Iris pigment epithelial cell (primary cell): ENCODE measurements at places on chromosomes 16 and 17.

DNA sequence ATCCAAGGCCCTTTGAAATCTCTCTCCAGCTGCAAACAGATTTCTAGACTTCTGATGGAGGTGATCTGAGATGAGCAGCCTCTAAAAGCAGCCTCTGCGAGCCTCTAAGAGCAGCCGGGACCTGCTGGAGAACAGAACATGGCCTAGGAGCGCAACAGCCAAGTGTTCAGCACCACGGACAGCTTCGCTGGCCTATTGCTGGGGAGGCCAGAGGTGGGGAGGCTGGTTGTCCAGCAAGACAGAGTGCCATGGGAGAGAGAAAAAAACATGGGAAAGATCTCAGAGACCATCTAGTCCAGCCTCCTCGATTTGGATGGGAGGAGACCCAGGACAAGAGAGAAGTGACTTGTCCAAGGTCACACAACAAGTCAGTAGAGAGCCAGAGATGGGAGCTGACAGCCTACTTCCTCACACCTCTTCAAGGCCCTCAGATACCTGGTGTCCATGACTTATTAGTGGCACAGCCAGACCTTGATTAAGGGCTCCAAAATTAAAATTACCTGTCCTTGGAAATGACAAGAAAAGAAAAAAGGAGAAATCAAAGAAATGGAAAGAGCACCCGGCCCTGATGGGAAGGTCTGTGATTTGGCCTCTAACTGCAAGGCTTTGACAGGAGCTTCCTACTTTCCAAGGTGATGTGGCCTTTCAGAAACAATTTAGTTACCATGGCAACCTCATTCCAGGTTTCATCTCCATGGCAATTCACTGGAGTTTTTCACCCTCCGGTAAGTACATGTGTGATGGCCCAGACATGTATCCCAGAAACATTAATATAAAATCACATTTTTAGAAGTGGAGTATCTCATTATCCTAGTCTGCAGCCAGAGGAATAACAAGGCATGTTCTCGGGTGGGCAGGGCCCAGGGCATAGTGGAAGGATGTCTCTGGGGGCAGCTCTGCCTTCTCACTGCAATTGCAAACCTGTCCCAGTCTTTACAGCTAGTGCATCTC lies 14.5 kb downstream of the RPRML start:
- peak; percentile 28 for DNase-seq

DNA sequence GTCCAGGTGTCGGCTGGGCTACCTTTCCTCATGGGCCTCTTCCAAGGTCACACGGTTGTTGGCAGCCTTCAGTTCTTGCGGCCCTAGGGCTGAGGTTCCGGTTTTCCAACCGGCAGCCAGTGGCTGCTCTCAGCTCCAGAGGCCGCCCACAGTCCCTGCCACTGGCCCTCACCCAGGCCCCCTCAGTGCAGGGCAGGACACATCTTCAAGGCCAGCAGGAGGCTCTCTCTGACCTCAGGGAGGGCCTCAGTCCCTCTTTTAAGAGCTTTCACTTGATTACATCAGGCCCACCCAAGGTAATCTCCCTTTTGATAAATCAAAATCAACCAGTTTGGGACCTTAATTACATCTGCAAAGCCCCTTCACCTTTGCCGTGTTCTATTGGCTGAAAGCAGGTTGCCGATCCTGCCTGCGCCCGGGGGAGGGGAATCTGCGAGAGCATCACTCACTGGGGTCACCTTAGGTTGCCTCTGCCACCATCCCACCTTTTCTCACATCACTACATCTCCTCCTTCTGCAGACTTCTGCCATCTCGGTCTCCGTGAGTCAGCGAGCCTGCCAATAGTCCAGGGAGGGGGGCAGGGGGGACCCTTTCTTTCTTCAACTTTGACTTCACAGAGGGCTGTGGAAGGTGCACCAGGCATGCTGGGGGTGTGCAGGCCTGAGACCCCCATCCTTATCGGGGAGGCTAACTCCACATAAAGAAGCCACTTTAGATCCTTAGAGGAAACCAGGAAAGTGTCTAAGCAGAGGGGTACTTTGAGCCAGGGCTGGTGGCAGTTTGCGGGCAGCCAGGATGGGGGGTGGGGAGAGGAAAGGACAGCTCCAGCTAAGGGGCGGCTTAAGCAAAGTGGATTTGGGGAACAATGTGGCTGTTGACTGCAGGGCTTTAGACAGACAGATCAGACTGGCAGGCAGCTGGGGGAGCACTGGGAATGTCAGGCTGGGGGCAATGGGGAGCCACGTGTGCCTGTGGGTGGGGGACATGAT lies 28.8 kb upstream of the NXPH3 start:
- DNase-seq: no peak

DNA sequence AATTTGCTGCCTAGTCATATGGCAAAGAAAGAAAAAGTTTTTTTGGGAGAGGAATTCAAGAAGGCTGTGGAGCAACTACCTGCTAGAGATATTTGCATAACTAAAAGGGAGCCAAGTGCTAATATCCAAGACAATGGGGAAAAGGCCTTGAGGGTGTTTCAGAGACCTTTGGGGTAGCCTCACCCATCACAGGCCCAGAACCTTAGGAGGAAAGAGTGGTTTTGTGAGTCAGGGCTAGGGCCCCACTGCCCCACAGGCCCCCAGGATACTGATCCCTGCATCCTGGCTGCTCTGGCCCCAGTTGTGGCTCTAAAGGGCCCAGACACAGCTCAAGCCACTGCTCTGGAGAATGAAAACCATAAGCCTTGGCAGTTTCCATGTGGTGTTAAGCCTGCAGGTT lies 41.9 kb upstream of the SDK2 start:
- DNase-seq: no peak

DNA sequence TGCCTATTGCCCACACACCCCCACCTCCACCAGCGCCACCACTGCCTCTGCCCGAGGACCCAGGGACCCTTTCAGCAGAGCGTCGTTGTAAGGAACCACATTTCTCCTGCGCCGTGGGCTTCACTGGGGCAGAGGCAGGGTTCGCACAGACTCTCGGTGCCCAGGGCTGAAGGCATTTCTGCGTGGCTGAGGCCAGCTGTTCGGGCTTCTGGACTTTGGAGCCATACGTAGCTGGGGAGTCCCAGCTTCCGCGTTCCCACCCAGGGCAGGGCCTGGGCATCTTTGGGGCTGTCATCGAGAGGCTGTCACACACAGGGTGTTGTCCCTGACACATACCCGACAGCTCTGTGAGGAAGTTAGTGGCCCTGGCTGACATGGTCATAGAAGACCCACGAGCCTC lies 16.0 kb upstream of the SMIM5 start:
- no peak for DNase-seq

DNA sequence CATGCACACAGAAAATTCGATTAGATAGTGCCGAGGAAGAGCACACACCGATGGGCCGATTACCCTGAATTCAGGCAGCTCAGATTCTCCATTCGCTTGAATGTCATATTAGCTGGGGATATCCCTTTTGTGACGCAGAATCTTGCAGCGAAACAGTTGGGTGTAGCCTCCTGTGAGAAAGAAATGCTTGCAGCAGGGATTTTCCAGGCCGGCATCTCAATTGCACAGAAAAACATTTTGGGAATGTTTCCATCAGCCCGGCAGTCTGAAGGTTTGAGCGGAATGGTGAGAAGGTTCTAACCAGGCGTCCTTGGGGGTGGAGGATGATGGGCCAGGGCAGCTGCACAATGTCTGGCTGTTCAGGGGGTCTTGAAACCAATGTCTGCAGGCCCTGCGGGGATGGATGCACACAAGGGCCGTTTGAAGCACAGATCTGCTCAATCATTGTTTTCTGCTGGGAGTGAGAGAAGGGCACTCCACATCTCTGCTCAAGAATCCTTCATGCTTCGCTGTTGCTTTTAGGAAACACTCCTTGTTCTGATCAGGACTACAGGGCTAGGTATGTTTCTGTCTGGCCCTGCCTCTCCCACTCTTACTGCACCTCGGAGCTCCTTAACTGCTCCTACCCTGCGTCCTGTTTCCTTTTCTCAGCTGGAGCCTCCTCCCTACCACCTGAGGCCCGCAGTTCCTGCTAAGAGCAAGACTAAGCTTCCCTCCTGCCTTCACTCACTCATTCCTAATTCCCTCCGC lies 94.6 kb downstream of the CMIP start:
- DNase-seq: peak; percentile 62

DNA sequence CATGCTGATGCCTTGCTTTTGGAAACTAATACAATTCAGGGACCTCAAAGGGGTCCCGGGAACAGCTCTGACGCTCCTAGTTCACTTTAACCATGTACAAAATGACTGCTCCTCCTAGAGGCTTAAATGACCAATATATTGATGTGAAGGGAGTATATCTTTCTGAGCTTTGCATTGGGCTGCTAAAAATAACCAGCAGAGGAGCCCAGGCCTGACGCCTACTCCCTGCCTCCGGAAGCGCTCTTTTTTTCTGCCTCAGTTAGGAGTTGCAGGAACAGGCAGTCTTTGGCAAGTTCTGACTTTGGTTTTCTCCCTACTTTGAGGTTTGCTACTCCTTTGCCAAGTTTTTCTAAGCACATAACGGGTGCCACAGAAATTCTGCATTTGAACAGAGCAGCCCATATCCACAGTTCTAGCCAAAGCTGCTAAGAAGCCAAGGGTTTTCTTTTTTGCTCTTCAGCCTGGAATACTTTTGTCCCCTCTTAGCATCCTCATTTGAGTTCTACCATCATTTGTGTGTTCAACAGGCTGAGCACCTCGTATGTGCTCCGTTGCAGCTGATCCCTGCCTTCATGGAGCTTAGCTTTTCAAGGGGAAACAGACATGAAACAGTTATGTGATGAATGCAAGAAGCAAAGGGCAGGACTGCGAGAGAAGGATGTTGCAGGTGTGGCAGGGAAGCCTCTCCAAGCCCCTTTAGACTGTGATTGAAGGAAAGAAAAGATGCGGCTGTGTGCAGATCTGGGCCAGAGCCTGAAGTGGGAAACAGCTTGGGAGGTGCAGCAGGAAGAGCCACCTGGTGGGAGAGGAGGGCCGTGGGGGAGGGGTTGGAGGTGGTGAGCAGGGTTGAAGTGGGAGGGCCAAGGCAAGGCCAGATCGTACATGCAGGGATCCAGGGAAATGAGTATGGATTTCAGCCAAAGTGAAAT lies 2.8 kb upstream of the NAGPA start:
- DNase-seq: no peak

DNA sequence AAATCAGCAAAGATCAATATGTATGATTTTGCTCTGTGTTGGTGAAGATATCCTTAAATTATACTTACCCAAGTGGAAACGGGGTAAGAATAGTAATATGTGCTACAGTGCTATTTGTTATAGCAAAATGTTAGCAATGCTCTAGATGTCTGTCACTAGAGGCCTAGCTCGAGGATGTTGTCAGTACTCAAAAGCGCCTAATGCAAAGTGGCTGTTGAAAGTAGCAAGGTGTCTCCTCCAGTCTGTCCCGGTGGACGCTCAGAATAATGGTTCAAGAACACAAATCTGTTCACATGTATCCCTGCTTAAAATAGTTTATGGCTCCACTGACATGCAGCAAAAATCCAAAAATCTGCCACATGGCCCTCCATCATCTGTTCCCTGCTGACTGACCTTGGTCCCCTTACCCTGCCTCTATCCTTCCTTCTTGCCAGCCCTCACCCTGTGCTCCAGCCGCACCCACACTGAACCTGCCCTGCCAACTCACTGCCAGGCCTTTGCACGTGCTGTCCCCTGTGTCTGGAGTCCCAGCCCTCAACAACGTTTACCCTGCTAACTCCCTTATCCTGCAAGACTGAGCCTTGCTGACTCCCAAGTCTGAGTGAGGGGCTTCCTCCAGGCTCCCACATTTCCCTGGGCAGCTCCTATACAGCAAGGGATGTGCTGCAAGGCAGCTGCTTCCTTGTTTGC lies 9.6 kb upstream of the RNF112 start:
- no peak for DNase-seq

GRCh38 chr16:89352091-89352681 lies 134.7 kb downstream of the ZNF778 start:
- DNase-seq: no peak

GRCh38 chr16:78560997-78561396 lies 461.5 kb downstream of the WWOX start:
- DNase-seq: no peak

- no peak for DNase-seq
Observed at GRCh38 chr17:3590231-3590630, 19.0 kb downstream of the TRPV1 start.

GRCh38 chr17:29885031-29885640 lies 44.9 kb downstream of the SSH2 start:
- no peak for DNase-seq

GRCh38 chr17:49388290-49388640 lies 26.2 kb upstream of the ZNF652 start:
- DNase-seq: no peak

- DNase-seq: peak; percentile 40
Observed at GRCh38 chr16:85327731-85328675, 215.7 kb upstream of the CIBAR2 start.

DNA sequence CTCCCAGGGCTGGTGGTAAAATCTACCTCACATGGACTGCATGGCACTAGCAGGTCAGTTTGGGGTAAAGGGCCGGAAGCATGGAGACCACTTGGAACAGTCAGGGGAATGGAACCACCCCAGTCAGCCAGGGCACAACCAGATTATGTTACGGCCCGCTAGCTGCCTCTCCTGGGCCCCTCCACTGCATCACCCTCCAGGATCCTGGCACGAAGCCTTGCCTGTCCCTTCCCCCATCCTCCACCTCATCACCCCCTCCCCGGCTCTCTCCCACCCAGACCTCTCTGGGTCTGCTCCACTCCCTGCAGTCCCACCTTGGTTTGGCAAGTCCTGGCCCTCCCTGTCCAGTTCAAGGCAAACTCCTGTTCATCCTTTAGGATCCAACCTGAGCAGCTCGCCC lies 91.7 kb downstream of the CLEC16A start:
- DNase-seq: no peak

GRCh38 chr17:73503560-73503959 lies 140.7 kb downstream of the SDK2 start:
- DNase-seq: no peak

GRCh38 chr16:87978127-87978526 lies 26.9 kb downstream of the BANP start:
- no peak for DNase-seq

- no peak for DNase-seq
Observed at GRCh38 chr16:81158964-81159363, 62.8 kb upstream of the GCSH start.

DNA sequence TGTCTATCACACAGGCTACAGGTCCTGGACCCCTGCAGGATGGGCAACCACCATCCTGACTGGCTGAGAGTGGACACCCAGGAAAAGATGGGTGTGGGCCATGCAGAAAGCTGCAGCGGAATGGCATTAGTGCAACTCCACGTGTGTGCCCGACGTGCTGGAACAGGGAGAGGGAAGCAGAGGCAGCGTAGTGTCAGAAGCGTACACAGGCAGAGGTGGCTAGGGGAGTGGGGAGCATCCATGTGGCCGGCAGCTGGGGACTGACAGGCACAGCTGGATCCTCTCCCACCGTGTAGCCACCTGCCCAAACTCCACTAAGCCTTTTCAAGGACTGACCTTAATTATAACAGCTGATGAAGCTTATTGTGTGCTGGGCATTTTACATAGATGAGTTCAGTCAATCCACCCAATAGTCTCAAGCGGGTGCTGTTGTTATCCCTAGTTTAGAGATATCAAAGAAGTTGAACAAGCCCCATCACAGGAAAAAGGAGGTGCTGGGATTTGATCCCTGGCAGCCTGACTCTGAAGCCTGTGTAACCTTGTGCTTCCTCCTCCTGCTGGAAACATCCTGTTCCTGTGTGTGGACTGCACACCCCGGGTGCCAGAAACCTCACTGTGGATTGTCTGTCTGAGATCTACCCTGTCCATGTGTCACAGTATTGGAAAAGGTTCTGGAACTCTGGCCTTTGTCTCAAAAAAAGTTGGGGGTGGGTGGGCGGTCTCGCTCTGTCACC lies 114.0 kb downstream of the PRKCA start:
- DNase-seq: no peak

GRCh38 chr16:53089434-53090285 lies 34.9 kb downstream of the CHD9 start:
- DNase-seq: no peak
